ENCODE measurements at places on chromosomes 1 and 21. TPM values are rescaled to one million over a fixed set of nuclear protein-coding genes. Genes with fewer than 3 reads are reported as not detected.

Gene CLCNKB
- total RNA-seq: 0.29 TPM

- no peak for DNase-seq
Observed at GRCh38 chr1:206798384-206798996, 26.2 kb upstream of the IL10 start.

- no peak for DNase-seq
Observed at GRCh38 chr1:218845589-218845988, 328.1 kb upstream of the LYPLAL1 start.

Gene DIO1
- not detected for total RNA-seq

- no peak for DNase-seq
Observed at GRCh38 chr1:192529031-192529755, 46.4 kb upstream of the RGS1 start.

Gene PLA2G2C
- total RNA-seq: not detected

DNA sequence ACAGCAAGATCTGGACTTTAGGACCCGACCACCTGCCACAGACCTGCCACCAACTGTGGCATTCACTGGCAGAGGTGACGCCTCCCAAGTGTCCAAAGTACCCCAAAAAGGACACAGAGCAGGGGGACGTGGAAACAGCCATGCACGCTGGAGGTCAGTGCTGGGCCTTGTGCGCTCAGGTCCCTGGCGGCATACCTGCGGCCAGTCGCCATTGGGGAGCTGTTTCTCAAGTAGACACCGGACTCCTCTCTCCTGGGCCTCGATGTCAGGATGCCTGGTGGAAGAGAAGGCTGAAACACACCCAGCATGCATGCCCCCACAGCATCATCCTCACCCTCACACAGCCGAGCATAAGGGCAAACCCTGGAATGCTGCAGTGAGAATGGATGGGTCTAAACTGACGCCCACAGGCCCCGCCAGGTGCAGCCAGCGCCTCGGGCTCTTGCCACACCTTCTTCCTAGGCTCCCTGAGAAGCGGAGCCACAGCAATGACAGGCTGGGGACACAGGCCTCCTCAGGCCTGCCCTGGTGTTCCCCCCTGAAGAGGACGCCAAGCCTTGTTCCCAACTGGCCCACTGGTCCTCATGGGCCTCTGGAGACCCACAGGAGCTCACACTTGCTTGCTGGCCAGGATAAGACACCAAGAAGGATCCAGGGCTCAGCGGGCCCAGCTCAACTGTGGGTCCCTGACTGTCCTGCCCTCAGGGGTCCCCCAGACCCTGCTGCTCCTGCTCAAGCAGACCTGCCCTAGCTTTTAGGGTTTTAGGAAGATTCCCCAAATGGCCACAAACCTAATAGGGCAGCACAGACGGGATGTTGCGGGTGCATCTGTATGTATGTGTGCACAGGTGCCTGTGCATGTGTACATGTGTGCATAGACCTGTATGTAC, 7.7 kb upstream of the SPATC1L start:
- peak; percentile 52 for DNase-seq

DNA sequence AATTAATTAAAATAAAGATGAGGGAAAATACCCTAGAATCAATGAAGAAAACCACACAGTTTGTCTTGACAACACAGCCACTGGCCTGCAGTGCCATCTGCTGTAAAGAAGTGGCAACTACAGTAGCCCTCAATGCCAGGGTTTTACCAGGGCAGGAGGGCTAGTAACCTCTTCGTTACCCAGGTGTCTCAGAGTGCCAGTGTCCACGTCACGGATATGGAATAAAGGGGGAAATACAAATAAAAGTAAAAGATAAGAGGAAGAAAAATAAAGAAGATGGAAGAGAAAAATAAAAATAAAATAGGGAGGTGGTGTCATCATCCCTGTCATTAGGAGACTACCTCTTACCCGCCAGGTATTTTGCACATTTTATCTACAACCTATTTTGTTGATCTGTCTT, 14.2 kb upstream of the SLC44A3 start:
- DNase-seq: peak; percentile 68

DNA sequence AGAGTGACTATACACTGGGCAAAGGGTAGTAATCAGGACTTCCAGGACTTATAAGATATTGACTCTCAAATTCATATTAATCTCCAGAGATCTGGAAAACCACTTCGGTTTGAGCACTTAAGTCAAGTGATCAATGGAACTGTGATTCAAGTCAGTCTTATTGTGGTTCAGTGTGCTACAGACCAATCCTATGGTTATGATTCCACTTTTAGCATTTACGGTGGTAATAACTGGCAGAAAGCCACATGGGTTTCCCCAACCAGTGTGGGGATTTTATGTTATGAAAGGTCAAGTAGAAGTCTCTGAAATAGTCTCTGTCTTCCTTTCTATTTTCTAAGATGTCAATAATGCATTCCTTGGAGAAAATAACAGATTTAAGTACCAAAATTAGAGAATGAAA, 151.3 kb upstream of the NEGR1 start:
- no peak for DNase-seq
